ENCODE measurements at places on chromosomes 4 and X. TPM values are rescaled to one million over a fixed set of nuclear protein-coding genes. Genes with fewer than 3 reads are reported as not detected.

The TIGD4 gene
- total RNA-seq: 0.39 TPM

The APLN gene
- 1.3 TPM for total RNA-seq

The ZNF141 gene
- total RNA-seq: 7.9 TPM

The DRD5 gene
- not detected for total RNA-seq

The NWD2 gene
- not detected for total RNA-seq

The MCF2 gene
- not detected for total RNA-seq

The MBTPS2 gene
- total RNA-seq: 21.9 TPM

The PITX2 gene
- total RNA-seq: not detected

The SLC26A1 gene
- total RNA-seq: 0.72 TPM

The PPP2R2C gene
- 0.94 TPM for total RNA-seq

The SAGE1 gene
- total RNA-seq: not detected

- DNase-seq: no peak
Measured at GRCh38 chr4:169765835-169766234, 8.1 kb upstream of the HPF1 start.

DNA sequence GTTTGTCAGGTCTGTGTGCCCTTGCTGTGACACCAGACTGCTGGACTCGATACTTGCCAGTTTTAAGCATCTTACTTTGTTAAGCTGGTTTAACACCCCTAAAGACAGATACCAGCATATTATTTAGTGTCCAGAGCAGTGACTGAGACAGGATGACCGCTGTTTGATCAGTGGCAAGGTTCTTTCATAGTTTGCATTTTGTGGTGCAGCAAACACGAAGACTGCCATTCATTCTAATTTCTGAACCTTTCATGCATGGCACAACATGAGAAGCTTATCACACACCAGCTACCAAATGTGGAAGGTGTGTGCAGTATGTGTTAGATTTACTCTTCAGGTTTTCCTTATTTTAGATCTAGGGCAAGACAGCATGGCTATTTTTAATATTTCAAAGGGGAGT lies 28.2 kb downstream of the JADE1 start:
- DNase-seq: no peak

DNA sequence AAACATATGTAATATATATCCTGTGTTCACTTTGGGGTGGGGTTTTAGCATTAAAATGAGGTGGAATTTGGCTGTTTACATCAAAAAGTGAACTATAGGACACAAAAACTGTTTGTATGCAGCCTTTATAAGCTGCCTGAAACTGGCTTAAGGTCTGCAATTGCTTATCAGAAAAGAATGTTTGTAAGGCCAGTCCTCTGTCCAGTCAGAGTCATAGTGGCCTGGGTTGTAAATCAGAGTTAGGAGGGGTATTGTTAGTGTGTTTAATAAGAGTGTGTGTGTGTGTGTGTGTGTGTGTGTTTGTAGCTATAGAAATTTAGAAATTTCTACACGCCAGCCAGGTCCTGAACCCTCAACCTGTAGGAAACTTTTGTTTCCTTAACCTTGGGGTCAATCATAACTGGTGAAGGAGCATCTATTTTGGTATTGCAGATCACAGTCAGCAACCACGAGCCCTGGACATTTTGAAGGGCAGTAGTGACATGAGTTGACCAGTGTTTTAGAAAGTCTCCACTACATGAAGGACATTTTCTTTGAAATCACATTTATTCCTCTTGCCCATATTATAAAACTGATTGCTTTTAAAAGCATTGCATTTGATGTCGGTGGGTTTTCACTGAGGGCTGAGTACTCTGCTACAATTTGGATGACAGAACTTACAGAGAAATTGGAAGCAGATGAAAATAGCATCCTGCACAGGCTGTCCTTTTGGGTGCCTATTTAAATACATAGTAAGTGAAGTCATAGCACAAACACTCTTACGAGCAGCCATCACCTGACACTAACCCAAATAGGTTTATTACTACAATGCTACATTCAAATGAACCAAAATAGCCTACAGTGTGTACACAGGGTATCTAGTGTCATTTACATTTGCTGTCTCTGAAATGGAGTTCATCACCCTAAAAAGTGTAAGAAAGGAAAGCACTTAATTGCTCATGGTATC lies 11.2 kb upstream of the TMEM154 start:
- no peak for DNase-seq

GRCh38 chrX:115968436-115969252 lies 201.9 kb upstream of the AGTR2 start:
- DNase-seq: no peak

DNA sequence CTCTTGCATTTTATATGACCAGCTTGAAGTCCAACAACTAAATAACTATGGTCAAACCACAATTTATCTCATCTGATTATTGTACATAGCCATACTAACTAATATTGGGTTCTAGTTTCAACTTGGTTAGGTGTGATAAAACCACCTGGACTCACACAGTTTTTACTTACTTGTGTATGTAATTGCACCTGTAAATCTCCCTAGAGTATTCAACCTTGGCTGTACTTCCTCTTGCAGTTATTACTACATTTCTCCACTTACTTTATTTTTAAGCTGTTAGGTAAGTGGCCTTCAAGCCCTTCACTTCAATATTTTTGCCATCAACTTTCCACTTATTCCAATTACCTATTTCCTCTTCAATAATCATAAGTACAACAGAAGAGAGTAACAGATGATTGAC lies 115.8 kb upstream of the ANKRD50 start:
- DNase-seq: no peak

GRCh38 chr4:120228086-120228485 lies 161.4 kb upstream of the MAD2L1 start:
- DNase-seq: no peak

DNA sequence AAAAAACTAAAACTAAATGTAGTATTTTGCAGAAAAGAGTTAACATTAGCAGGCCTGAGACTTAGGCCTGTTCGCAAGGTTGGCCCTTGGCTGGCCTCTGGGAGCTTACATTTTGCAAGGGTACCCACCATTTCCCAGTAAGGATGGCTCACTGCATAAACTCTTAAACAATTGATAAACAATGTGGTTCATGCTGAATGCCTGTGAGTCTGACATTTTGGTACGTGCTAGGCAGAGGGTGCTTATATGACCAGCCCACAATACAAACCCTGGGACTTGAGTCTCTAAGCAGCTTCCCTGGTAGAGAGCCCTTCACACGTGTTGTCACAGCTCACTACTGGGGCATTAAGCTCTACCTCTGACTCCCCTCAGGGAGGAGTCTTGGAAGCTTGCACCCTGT lies 7.4 kb downstream of the PRPS2 start:
- no peak for DNase-seq

DNA sequence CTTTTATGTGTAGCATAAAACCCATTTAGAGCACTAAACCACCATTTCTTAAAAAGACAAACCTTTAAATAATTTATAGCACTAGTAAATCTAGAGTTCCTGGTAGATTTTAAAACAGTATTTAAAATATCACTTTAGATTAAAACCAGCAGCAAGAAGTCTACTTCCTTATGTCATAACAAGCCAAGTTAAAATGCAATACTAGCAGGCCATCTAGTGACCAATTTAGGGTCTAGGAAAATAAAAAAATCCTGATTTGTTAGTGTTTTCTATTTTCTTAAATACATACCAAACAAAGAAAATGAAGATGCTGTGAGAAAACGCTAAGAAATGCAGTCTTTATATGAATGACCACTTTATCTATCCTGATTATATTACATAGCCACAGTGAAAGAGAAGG lies 53.9 kb downstream of the PAPSS1 start:
- no peak for DNase-seq

DNA sequence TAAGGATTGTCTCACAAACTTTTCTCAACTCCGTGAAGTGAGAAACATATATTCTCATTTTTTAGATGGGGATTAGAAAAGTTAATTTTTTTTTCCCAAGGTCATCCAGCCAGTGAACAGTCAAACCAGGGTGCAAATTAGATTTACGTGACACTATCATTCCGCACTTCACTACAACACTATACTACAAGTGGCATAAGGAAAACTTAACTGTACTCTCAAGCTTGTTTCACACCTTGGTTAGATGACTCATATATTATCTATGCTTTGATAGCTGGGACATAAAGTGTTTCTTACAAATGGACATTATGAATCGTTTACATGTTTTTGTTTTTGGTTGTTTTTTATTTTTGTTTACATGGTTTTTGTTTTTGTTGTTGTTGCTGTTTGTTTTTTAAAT lies 525.7 kb downstream of the PPARGC1A start:
- no peak for DNase-seq

- no peak for DNase-seq
Measured at GRCh38 chr4:243426-243825, 61.8 kb downstream of the ZNF732 start.

GRCh38 chr4:132264176-132264575 lies 884.9 kb upstream of the PCDH10 start:
- no peak for DNase-seq

- no peak for DNase-seq
Measured at GRCh38 chr4:54038056-54038455, 26.3 kb downstream of the CHIC2 start.

GRCh38 chrX:64152857-64153256 lies 52.7 kb downstream of the AMER1 start:
- DNase-seq: no peak

DNA sequence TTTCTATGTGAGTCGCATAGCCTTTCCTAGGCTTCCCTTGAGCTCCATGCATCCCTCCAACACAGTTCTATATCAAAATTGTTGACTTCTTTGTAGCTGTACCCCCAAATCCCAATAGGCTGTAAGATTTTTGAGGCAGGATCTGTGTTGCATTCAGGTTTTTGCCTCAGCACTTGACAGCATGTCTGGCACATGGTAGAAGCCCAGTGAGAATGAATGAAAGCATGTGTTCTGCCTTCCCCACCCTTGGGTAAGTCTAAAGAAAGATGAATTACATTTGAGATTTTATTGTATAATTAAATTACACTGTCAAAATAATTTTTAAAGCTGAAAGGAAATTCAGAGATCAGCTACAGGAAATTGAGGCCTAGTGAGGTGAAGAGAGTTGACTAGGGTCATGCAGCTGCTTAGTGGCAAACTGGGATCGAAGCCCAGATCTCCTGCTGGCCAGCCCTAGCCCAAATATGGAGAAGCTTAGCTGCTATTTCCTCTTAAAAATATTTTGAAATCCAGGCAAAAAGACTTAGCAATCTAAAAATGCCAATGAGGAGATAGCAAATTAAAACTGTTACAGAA lies 122.5 kb downstream of the SPATA18 start:
- DNase-seq: no peak

GRCh38 chr4:114019969-114020358 lies 40.5 kb upstream of the ARSJ start:
- DNase-seq: no peak

- no peak for DNase-seq
Measured at GRCh38 chr4:86250006-86250405, 109.8 kb downstream of the MAPK10 start.

DNA sequence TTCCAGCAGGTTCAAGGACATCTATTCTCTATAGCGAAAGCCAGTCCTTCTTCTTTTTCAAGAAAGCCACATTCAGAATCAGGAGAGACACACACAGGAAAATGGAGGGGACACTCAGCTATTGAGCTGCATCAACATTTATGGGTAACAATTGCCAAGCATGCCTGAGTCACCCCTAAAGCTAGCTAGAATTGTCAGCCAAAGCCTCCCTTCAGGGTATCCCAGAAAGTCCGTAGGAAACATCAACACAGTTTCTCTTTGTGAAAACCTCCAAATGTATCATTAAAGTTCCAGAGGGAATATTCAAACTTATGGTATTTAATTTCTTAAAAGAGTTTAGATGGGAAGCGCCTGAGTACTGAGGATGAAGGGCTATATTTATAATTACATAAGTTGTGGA lies 331.1 kb upstream of the SLC7A11 start:
- DNase-seq: no peak

GRCh38 chr4:133287396-133287795 lies 138.3 kb downstream of the PCDH10 start:
- no peak for DNase-seq

GRCh38 chrX:149205937-149206336 lies 299.2 kb downstream of the IDS start:
- no peak for DNase-seq

- DNase-seq: no peak
Measured at GRCh38 chr4:29002151-29002550, 1718.0 kb upstream of the PCDH7 start.

- DNase-seq: no peak
Measured at GRCh38 chrX:4320436-4320947, 607.0 kb upstream of the PRKX start.

DNA sequence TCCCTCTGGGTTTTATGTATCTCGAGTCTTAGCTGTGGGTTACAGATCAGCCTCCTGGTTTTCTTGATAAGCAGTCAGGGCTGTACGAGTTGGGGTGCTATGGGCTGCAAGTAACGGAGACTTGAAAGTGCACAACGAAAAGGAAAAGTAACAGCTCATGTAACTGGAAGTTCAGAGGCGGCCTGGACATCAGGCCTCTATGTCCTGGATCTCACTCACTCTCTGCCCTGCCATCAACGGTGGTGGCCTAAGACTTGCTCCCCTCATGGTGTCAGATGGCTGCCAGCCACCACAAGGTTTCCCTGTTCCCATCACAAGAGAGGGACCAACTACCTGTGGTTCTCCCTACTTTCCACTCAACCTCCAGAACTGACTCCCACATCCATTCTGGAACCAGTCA lies 4.8 kb downstream of the PPP2R2C start:
- no peak for DNase-seq

GRCh38 chr4:119733431-119733830 lies 104.8 kb upstream of the PDE5A start:
- no peak for DNase-seq

DNA sequence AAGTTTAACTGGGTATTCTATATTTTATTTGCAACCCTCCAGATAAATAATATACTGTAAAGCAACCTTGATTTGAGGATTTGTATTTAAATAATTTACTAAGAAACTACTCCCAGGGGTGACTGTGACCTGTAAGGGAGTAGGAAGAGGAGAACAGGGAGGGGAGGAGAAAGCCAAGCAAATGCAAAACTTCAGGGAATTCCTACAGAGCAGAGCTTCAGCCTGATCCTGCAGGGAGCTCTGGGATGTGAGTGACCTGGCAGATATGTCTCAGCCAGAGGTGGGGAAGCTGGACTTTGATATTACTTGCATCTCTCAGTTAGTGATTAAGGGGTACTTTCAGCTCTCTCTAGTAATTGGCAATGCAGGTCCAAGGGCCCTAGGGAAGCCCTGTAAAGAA lies 302.0 kb downstream of the FRMPD4 start:
- DNase-seq: no peak

- DNase-seq: no peak
Measured at GRCh38 chr4:143025081-143025704, 159.5 kb upstream of the USP38 start.

- DNase-seq: no peak
Measured at GRCh38 chr4:17482716-17483115, 29.2 kb downstream of the QDPR start.

GRCh38 chr4:24330172-24330571 lies 254.2 kb downstream of the DHX15 start:
- no peak for DNase-seq

All from chondrocyte (in vitro differentiated cells).